ENCODE measurements at places on chromosomes 12 and 14.

GRCh38 chr12:118880720-118881493 lies 100.4 kb upstream of the SRRM4 start:
- DNase-seq = no peak

DNA sequence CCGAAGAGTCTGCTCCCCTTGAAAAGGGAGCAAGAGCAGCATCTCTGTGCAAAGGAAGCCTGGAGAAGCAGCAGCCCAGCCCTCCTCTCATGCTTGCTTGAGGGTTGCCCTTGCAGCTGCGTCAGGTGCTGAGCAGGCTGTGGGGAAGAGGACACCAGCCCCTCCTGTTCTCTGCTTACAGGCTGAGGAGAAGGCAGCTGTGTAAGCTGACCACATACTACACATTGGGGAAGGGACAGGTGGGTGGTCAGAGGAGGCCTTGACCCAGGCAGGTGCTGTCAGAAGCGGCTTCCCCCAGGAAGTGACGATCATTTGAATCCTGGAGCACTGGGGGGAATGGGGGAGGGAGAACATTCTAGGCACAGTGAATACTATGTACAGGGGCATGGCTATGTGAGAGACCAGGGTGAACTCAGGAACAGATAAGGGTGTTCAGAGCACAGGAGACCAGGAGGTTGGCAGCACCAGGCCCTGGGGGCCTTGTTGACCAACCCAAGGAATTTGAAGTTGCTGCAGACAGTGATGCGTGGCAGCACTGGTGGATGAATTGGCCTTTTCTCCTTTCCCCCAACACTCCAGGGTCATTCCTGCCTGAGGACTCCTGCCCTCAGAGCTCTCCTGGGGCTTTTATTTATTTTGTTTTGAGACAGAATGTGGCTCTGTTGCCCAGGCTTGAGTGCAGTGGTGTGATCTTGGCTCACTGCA lies 2.7 kb upstream of the KLC1 start:
- DNase-seq = no peak

- DNase-seq = no peak
Measured at GRCh38 chr12:128867466-128867865, 14.2 kb downstream of the GLT1D1 start.

DNA sequence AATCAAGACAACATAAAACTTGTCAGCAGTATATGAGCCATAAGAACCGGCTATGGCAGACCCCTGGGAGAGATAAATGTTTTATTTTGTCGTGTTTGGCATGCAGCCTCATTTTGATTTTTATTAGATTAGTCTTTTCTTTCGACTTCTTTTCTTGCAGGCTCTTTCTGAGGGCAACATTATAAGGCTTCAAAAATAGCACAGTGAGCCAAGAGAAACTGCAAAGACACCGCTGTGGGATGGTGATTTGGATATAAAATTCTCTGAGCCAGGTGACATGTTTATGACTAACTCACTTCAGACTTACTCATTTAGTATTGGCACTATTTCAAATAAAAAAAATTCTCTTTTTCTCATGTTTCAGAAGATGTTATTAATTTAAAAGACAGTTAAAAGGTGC lies 96.8 kb upstream of the PKP2 start:
- no peak for DNase-seq

GRCh38 chr12:72717036-72717435 lies 444.9 kb downstream of the TRHDE start:
- DNase-seq = no peak

- DNase-seq = no peak
Measured at GRCh38 chr12:7175493-7175892, 14.0 kb upstream of the PEX5 start.

DNA sequence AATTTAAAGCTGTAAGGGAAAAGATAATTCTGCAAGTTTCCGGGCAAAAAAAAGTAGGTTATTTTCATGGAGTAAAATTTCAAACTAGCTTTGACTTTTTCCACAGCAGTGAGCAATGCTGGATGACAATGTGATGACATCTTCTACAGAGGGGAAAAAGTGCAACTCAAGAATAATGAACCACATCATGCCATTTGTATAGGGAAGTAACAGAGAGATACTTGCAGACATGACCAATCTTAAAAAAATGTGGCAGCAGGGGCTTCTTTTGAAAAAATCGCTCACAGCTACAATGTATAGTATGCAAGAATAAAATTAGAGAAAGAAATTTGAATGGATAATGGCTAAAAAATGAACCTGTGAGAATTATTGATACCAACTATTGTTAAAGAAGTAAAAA lies 115.5 kb downstream of the DHRS2 start:
- no peak for DNase-seq

DNA sequence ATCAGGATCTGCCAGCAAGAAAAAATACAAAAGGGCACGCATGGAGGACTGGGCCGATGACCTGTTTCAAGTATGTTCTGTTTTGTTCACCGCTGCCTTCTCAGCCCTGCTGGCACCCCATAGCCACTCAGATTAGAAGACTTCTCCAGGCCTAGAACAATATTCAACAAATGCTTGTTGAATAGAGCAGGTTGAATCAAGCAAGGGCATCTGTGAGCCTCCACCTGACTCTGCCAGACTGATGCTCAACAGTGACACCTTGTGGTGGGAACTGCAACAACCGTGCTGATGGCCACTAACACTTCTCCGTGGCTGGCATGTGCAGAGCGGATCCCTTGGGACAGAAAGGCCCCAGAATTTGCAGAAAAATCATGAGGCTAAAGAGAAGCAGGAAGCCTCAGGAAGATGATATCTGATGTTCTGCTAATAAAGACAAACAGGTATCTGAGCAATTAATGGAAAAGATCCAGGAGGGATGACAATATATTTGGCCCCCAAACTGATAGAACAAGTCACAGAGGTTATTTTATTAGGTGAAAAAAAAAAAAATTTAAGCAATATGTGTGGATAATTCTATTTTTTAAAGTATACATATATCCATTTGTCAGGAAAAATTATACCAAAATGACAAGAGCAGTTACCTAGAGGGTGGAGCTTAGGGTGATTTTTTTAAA lies 114.3 kb downstream of the KSR2 start:
- no peak for DNase-seq

DNA sequence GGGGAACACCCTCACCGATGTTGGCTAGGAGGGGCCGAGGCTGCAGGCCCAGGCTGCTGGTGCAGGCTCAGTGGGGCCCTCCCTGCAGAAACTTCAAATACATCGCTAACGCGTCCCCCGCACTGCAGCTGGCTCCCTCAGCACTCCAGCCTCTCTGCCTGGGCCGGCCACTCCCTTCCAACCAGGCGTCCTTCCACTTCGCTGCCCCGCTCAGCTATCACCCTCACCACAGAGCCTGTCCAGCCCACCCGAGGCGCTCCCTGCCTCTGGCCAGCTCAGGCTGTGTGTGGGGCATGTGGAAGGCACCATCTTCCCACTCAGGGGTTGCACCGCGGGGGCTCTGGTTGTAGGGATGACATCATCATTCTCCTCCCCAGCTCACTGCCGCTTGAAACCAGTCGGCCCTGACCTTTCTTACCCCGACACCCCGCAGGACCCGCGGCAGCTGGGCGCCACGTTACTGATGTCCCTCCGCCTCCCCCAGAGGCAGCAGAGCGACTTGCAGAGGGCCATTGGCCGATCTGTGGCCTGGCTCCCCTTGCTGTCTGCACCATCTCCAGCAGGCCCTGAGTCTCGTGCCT lies 199.9 kb upstream of the RTL1 start:
- DNase-seq = no peak

GRCh38 chr12:131860472-131861260 lies 32.5 kb downstream of the MMP17 start:
- DNase-seq = no peak

GRCh38 chr12:93279565-93280412 lies 97.9 kb upstream of the NUDT4 start:
- peak; percentile 16 for DNase-seq

- no peak for DNase-seq
Measured at GRCh38 chr12:39413836-39414771, 28.8 kb downstream of the KIF21A start.

GRCh38 chr12:29961231-29961630 lies 177.5 kb upstream of the TMTC1 start:
- no peak for DNase-seq

DNA sequence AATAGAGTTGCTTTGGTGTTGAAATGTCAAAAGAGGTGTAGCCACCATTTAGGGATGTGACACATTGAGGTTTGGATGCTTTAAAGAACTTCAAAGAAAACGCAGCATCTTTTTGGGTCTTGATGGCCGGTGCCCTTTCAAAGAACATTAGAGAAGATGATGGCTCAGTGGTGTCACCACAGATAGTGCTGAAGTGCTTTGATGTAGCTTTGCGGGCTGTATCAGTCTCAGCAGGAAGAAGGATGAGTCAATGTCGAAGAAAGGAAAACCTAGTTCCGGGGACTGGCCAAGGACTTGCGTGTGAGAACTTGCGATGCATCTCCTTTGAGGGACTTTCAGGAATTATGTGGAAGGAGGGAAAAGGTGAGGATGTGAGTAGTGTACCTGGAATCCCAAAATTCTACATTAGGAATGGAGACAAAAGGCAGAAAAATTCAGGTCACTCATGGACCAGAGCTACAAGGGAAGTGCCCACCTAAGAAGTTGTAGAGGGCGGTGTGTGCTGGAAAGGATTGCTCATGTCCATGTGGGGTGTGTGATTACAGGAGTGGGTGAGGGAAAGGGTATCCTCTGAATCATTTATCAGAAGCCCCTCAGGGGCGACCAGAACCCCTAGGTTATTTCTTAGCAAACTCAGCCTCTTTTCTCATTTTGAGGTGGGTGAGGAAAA lies 39.7 kb upstream of the GZMB start:
- DNase-seq = no peak

- DNase-seq = no peak
Measured at GRCh38 chr12:4589941-4590340, 27.9 kb downstream of the DYRK4 start.

- DNase-seq = no peak
Measured at GRCh38 chr12:69247268-69248018, 8.1 kb downstream of the CPSF6 start.

DNA sequence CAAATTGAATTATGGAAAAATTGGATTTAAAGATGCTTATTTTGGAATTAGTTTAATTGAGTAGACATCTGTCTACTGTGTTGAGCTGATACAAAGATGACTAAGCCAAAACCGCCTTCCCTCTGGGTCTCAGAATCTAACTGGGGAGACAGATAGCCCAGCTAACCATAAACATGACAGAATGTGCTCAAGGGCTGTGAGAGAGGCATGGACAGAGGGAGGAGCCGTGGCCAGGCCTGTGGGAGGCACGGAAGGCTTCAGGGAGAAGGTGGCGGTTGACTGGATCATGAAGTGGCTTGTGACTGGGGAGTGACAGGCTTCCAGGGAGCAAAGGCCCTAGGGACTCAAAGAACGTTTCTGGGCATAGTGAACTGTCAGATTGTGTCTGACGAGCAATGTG lies 74.6 kb downstream of the DACT1 start:
- DNase-seq = no peak
